ENCODE measurements at places on chromosomes 3 and 15.

DNA sequence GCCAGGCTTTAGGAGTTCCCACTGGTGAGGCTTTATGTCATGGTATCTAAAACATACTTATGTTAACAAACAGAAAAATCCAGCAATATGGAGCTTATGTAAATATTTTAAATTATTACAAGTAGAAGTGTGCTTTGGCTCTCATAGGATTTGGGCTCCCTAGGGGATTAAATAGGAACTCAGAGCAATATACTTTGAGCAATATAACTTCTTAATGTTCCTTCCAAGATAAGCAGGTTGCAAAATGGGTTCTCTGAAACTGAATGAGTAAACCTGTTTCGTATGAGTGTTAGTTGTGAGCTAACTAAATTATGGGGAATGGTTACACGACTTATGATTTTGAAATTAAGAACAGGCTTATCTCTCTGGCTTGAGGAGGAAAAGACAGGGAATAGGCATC is 366.1 kb upstream of the ZNF385D start:
- DNase-seq: no peak

- DNase-seq: no peak
These were observed 21.3 kb upstream of the BHLHE40 start for GRCh38 chr3:4957978-4958377.

GRCh38 chr3:42306499-42306898 is 40.5 kb upstream of the CCK start:
- DNase-seq: no peak

DNA sequence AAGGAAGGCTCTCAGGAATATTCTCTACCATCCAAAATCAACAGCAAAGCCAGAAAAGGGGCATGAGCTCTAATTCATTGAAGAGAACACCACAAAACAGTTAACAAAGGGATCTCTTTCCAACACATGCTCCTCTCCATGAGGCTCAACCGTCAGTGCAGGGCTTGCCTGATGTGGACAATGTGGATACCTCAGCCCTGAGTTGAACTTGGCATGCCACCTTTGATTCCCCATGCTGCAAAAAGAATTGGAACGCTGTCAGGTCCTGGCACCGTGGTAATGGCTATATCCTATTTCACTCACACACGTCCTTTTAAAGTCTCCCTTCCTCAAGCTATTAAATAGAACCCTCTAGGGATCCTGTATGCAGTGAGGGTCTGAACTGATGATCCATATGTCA is 30.7 kb upstream of the IP6K2 start:
- DNase-seq: no peak

- DNase-seq: no peak
These were observed 24.2 kb downstream of the STARD5 start for GRCh38 chr15:81299630-81300273.
